ENCODE measurements at places on chromosomes 5 and 9.

GRCh38 chr9:94681508-94681907, 42.2 kb upstream of the FBP1 start:
- DNase-seq: peak; percentile 12

GRCh38 chr5:119166026-119166425, 95.1 kb downstream of the DMXL1 start:
- DNase-seq: no peak

DNA sequence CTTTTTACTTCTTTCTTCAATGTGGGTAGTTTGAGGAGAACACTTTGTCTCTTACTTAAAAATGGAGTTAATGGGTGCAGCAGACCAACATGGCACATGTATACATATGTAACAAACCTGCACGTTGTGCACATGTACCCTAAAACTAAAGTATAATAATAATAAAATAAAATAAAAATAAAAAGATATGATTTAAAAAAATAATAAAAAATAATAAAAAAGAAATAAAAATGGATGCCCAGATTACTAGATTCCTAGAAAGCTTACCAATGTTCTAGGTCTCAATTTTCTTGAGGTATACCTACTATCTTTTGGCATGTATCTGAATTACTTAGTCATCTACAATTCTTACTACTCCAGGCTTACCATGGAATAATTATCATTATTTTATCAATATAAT, 2001.6 kb upstream of the CDH9 start:
- DNase-seq: no peak

DNA sequence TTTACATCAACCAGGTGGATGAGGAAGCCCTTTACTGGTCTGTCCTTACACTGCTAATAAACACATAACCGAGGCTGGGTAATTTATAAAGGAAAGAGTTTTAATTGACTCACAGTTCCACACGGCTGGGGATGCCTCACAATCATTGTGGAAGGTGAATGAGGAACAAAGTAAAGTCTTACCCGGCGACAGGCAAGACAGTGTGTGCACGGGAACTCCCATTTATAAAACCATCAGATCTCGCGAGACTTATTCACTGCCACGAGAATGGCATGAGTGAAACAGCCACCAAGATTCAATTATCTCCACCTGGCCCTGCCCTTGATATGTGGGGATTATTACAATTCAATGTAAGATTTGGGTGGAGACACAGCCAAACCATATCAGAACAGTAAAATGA, 67.3 kb upstream of the GRAMD2B start:
- DNase-seq: no peak

- no peak for DNase-seq
Observed at GRCh38 chr9:97930972-97931371, 7.0 kb downstream of the HEMGN start.

GRCh38 chr5:125298258-125298657, 551.8 kb upstream of the ZNF608 start:
- no peak for DNase-seq

DNA sequence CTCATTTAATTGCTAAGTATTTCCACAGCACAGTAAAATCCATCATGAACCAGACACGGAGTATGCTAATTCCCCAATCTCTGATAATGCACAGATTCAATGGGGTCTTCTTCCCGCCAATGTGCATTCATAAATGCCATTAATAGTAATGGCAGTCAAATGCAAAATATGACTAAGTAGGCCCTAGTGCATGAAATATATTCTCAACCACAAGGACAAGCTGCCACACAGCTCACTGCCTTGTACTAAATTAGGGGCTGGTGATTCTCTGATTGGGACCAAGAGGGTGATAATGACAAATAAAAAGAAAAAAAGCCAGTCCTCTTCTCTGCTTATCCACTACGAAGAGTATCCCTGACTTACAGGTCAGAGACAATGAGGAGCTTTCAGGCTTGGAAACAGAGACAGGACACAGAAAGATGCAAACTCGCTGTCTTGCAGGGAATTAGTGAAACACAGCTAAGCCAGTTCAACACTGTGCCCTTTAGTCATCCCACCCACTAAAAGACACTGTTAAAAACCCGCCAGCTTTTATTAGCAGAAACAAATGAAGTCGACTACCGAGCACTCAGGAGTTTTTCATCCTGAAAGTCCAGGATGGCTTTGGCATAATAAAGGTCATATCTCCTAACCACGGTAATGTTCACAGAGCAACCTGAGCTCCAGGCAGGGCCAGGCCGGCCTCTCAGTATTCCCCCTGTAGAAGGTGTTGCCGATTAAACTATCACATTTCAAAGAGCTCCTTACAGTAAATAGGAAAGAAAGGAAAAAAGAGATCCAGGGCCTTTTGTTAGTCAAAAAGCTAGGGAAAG, 148.1 kb downstream of the EBF1 start:
- no peak for DNase-seq

- DNase-seq: no peak
Observed at GRCh38 chr5:35281613-35282012, 51.3 kb upstream of the PRLR start.

- DNase-seq: no peak
Observed at GRCh38 chr5:127599847-127600246, 49.0 kb upstream of the CTXN3 start.

DNA sequence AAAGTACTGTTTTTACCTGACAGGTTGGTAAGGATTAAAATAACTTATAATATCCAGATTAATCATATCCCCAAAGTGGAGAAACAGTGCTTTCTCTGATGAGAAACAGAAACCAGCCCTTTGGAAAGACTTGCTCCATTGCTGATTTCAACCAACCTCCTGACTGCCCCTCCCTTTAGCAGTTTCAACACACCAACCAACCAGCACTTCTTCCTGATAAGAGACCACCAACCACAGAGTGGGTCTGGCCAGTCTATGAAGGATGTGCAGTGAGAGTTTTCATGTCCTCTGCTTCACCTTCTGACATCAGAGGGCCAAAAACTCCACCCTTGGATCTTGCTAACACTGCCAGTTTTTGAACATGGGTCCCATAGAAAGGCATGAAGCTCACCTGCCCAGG, 28.1 kb downstream of the RIGI start:
- no peak for DNase-seq

GRCh38 chr5:77316871-77317661, 106.6 kb downstream of the PDE8B start:
- DNase-seq: no peak

DNA sequence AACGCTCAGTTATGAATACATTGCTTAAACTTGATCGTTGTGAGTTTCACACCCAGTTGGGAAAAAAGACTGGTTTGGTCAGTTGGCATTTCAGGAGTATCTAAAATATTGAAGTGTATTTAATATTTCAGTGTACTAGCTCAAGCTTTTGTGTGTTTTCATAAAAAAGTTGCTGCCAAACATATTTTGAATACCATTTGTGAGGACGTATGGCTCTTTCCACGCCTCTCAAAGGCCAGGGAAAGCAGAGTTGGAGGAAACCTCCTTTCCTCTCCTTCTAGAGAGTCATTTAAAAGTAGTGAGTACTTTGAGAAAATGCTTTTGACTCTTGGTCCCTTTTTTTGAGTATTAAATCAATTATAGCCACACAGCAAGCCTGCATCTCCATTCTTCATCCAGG, 43.2 kb upstream of the ANKRD33B start:
- no peak for DNase-seq

DNA sequence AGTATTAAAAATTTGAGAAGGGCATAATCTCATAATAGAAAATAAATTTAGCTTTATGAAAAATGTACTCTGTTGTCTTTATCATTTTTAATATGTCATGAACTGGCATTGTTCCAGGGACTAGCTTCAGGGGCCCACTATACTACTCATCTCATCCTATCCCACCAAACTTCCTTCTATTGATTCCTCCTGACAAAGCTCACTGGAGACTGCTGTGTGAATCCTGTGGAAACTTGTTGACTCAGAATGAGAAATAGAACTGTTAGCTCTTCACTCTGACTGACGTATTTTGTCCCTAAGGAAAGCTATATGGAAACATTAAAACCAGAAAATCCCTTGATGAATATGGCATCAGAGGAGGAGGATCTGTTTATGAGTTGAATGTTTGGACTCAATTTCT, 29.8 kb upstream of the BNIP1 start:
- DNase-seq: no peak
